ENCODE measurements at places on chromosomes 5 and 9. TPM values are rescaled to one million over a fixed set of nuclear protein-coding genes. Genes with fewer than 3 reads are reported as not detected.

GRCh38 chr5:14748180-14748900, 83.8 kb downstream of the OTULIN start:
- no peaks in the 10 kb centered on the region for H3K27me3 ChIP-seq
- DNase-seq, result no peak

DNA sequence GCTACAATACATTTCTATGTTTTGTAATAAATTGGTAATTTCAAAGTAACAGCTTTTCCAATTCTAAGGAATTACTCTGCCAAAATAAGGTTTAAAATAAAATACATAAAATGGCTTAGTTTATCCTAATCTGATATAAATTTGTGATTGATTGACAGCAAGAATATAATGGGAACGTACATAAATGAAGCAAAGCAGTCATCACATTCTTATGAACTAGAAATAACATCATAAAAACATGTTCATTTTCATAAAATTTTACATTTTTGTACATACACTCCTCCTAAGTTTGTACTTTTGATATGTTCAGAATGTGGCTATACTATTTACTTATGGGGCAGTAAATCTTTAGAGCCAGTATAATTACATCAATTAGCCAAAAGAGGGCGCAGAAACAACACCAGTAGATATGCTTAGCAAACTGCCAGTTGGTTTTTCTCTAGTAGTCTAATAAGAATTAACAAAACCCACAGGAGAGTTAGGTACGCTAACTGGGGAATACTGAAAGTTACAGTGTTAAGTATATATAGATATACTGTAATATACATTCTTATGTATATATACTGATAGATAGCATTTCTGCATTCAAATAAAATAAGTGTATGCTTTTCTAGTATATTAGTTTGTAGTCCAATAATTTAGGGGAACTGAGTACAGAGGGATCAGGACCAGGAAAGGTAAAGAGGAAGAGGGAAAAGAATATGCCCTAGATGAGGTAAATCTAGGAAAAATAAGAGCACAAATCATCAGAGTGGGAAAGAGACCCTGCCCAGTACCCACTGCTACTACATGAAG, 76.8 kb downstream of the ZDHHC21 start:
- no peaks in the 10 kb centered on the region for H3K4me1 ChIP-seq
- no peak overlapping the region for H3K4me3 ChIP-seq
- peaks cover 3% of the 10 kb centered on the region for H3K36me3 ChIP-seq
- H3K27ac ChIP-seq, result no peak overlapping the region

DNA sequence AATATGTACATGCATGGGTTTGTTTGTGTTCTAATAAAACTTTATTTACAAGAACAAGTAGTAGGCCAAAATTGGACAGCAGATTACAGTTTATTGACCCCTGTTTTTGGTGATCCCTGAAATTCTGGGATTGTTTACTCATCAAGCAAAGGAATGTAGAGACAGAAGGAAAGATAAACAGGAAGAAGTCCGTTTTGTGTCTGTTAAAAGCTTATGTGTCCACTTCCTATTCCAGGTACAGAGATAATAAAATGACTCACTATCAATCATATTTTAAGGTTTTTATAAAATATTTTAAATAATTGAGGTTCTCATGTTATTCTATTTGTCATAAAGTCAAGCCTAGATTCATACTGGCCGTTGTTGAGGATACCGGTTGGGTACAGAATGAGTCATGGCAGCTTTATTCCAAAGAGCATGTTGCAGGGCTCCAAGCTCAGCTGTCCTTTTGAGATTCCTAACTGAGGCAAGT, 214.9 kb upstream of the DAB2 start:
- H3K4me3 ChIP-seq, result no peak overlapping the region
- H3K27me3 ChIP-seq, result no peaks in the 10 kb centered on the region
- no peak overlapping the region for H3K27ac ChIP-seq
- H3K4me1 ChIP-seq, result no peaks in the 10 kb centered on the region

DNA sequence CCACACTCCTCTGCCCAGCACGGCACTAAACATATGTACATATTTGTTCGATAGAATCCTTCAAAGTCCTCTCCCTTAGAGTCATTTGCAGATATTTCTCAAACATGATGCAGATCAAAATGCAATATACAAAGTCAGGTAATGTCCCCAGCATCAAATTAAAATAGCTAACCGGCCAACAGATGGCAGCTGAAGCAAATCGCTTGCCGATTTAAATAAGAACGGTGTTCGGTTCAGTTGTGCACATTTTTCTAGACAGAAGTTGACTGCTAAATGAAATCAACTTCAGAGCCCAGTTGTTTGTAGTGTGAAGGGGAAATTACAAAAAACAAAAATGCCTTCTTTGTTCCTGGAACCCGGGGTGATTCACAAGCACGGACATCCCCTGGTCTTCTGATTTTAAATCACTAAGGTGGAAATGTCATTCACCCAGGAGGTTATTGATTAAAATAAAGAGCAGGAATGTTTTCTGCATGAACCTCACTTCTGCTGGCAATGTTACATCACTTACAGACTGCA, 219.2 kb downstream of the EBF1 start:
- H3K27ac ChIP-seq, result no peak overlapping the region
- no peaks in the 10 kb centered on the region for H3K36me3 ChIP-seq
- peaks cover 11% of the 10 kb centered on the region for H3K4me1 ChIP-seq

DNA sequence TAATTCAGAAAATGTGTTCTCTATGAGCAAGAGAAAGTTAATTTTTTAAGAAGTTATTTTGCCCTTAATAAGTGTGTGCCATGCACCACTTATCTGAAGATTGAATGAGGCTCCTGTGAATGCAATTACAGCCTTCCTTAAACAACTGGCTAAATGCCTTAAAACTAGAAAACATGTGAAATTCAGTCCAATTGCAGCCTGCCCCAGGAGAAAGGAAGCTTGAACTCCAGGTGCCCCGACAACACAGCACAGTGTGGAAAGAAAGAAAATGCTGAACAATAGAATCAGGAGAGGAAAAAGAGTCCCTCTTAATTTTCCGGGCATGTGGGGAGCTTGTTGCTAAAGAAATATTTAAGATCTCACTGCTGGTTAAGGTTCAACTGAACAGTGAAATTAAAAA, 8.8 kb downstream of the LHFPL2 start:
- no peak overlapping the region for H3K4me3 ChIP-seq
- no peaks in the 10 kb centered on the region for H3K27me3 ChIP-seq
- peaks cover 4% of the 10 kb centered on the region for H3K4me1 ChIP-seq

DNA sequence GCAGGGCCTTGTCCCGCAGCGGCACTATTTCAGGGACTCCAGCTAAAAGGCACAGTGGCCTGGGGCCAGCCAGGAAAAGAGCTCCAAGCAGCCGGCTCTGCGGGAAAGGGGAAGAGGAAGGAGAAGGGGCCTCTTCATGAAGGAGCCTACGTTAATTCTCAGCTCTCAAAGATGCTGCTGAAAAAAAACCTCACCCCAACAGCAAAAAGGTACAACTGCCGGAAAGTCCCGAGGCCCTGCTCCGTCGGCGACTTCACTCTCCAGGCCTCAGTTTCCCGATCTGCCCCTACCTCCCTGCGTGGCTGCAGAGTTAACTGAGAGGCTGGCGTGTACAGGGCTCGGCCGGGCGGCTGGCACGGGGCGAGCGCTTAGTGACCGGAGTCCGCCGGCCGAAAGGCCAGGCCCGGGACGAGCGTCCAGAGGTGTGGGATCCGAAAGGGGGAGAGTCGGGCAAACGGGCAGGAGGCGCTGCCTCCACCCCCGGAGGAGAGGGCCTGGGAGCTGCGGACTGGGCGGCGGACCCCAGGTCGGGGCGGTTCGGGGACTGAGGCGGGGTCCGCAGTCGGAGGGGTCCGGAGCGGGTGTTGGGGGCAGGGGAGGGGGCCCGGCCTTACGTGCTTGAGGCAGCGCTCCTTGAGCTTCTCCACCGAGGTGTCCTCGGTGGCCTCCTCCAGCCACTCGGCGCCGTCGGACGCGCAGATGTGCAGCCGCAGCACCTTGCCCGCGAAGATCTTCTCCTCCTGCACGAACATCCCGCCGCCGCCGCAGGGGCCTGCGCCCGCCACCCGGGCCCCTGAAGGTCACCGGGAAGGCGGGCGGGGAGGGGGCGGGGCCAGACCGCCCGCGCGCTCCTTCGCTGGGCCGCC, 529 bp downstream of the UBAC1 start:
- peak overlapping the region; percentile 89 for H3K4me3 ChIP-seq
- H3K27ac ChIP-seq, result peak overlapping the region; percentile 97
- no peaks in the 10 kb centered on the region for H3K27me3 ChIP-seq
- peaks cover 37% of the 10 kb centered on the region for H3K4me1 ChIP-seq
- H3K36me3 ChIP-seq, result no peaks in the 10 kb centered on the region
- DNase-seq, result peak; percentile 36

DNA sequence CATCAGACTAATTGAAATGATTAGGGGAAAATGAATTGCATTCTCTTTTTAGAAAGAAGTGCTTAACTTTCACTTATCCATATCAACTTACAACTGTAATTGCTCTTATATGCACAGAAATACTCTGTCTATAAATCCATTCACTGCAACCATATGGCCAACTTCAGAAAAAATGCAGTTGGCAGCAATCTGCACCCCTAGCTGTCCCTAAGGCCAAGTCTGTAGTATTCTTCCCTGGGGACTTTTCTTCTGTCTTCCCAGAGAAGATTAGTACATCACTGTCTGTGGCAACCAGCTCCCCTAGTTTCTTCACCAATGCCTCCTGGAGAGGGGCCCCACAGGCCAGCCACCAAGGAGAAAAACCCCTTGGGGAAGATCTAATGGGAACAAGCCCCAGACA, 45.4 kb downstream of the ABCA1 start:
- DNase-seq, result no peak
- peaks cover 21% of the 10 kb centered on the region for H3K4me1 ChIP-seq
- H3K27ac ChIP-seq, result no peak overlapping the region
- peaks cover 55% of the 10 kb centered on the region for H3K36me3 ChIP-seq
- no peaks in the 10 kb centered on the region for H3K27me3 ChIP-seq

DNA sequence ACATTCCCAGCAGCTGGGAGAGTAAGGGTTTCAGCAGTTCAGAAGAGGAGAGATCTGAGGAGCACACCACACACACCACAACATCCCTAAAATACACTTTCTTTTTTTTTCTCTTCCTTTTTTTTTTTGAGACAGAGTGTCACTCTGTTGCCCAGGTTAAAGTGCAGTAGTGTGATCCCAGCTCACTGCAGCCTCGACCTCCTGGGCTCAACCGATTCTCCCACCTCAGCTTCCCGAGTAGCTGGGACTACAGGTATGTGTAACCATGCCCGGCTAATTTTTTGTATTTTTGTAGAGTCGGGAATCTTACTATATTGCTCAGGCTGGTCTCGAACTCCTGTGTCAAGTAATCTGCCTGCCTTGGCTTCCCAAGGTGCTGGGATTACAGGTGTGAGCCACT, 9.7 kb upstream of the UBAP1 start:
- H3K4me1 ChIP-seq, result peaks cover 11% of the 10 kb centered on the region
- H3K36me3 ChIP-seq, result no peaks in the 10 kb centered on the region
- no peak overlapping the region for H3K4me3 ChIP-seq
- no peaks in the 10 kb centered on the region for H3K27me3 ChIP-seq
- no peak for DNase-seq
- H3K27ac ChIP-seq, result no peak overlapping the region

DNA sequence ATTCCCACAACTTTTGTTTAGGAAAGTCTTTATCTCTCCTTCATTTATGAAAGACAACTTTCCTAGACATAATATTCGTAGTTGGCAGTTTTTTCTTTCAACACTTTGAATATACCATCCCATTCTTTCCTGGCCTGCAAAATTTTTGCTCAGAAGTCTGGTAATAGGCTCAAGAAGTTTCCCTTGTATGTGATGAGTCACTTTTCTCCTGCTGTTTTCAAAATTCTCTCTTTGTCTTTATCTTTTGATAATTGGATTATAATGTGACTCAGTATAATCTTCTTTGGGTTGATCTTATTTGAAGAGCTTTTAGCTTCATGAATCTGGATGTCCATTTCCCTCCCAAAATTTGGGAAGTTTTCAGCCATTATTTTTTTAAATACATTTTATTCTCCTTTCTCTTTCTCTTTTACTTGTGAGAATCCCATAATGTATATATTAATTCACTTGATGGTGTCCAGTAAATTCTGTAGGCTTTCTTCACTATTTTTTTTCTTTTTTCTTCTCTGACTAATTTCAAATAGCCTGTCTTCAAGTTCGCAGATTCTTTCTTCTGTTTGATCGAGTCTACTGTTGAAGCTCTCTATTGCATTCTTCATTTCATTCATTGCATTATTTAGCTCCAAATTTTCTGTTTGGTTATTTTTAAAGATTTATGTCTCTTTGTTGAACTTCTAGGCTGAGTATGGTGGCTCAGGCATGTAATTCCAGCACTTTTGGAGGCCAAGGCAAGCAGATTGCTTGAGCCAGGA, 37.3 kb upstream of the CKS2 start:
- H3K4me1 ChIP-seq, result no peaks in the 10 kb centered on the region
- H3K36me3 ChIP-seq, result no peaks in the 10 kb centered on the region
- H3K27ac ChIP-seq, result no peak overlapping the region
- no peaks in the 10 kb centered on the region for H3K27me3 ChIP-seq
- H3K4me3 ChIP-seq, result no peak overlapping the region

- peaks cover 6% of the 10 kb centered on the region for H3K4me1 ChIP-seq
- no peak overlapping the region for H3K27ac ChIP-seq
- no peak overlapping the region for H3K4me3 ChIP-seq
- H3K36me3 ChIP-seq, result no peaks in the 10 kb centered on the region
- H3K27me3 ChIP-seq, result no peaks in the 10 kb centered on the region
Observed at GRCh38 chr5:166961028-166961427, 1330.4 kb upstream of the WWC1 start.

DNA sequence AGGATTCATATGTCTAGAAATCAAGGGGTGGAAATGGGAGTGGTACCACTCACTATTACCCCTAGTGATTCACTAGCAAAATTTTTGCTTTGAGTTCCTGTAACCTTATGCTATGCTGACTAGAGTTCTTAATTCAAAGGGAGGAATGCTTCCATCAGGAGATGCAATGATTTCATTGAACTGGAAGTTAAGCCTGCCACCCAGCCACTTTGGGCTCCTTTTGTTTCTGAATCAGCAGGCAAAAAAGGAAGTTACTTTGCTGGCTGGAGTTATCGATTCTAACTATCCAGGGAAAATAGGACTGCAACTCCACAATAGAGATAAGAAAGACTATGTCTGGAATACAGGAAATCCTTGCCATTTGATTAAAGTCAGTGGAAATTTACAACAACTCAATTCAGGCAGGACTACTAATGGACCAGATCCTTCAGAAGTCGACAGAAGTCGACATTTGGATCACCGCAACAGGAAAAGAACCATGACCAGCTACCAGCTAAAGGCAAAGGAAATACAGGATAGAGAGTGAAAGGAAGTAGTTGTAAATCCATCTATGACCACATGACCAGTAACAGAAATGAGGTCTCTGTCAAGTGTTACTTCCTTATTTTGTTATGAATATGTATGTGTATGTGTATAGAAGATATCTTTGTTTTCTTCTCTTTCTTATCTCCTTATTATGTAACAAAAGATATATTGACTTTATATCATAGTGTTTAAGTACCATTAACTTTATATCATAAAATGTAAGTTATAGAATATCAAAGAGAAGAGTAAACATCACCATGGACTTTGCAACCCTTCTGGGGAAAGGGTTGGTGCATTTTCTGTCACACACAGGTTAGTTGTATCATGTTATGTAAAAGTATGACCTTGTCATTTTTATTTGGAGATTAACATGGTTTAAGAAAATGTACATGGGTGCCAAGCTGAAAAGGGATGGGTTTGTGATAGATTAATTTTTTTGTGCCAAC, 198.7 kb upstream of the HAPLN1 start:
- no peak overlapping the region for H3K4me3 ChIP-seq
- H3K27ac ChIP-seq, result no peak overlapping the region
- H3K36me3 ChIP-seq, result no peaks in the 10 kb centered on the region

The GHR gene
- 11.7 TPM for total RNA-seq

The SLC6A18 gene
- not detected for total RNA-seq

The CD14 gene
- 17.7 TPM for total RNA-seq

The CHSY3 gene
- total RNA-seq, result 1.4 TPM

Measured in heart left ventricle (tissue), 16 donors.